Osteocyte (in vitro differentiated cells): ENCODE measurements at places on chromosomes 1 and 21. TPM values are rescaled to one million over a fixed set of nuclear protein-coding genes. Genes with fewer than 3 reads are reported as not detected.

Gene LRRC3
- total RNA-seq, result 4.0 and 4.2 TPM in 2 replicates

Gene LMOD1
- total RNA-seq, result 15.1 and 15.9 TPM in 2 replicates

Gene LMX1A
- total RNA-seq, result not detected in 2 replicates

DNA sequence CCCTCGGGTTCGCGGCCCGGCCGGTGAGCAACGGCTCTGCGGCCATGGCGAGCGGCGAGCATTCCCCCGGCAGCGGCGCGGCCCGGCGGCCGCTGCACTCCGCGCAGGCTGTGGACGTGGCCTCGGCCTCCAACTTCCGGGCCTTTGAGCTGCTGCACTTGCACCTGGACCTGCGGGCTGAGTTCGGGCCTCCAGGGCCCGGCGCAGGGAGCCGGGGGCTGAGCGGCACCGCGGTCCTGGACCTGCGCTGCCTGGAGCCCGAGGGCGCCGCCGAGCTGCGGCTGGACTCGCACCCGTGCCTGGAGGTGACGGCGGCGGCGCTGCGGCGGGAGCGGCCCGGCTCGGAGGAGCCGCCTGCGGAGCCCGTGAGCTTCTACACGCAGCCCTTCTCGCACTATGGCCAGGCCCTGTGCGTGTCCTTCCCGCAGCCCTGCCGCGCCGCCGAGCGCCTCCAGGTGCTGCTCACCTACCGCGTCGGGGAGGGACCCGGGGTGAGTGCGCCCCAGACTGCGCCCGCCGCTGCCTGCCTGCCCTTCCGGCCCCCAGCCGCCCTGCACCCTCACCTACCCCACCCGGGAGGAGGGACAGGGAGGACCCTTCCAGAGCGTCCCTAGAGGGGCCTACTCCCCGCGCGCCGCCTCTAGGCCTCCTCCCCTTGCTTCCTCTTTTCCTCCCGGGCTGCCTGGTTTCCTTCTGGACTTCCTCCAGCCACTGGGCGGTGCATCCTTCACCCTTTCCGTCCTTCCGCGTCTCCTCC, at the start of gene RNPEP:
RNPEP (plus strand) TSS at position 26 of the 757 bp plus-strand sequence; CDS start at position 45, 19 bp downstream.
- no peaks in the 10 kb centered on the region for H3K27me3 ChIP-seq
- no peaks in the 10 kb centered on the region for H3K36me3 ChIP-seq
- peak within 1 kb of the TSS; percentile 96 for H3K4me3 ChIP-seq
- H3K27ac ChIP-seq, result peak within 1 kb of the TSS; percentile 89

DNA sequence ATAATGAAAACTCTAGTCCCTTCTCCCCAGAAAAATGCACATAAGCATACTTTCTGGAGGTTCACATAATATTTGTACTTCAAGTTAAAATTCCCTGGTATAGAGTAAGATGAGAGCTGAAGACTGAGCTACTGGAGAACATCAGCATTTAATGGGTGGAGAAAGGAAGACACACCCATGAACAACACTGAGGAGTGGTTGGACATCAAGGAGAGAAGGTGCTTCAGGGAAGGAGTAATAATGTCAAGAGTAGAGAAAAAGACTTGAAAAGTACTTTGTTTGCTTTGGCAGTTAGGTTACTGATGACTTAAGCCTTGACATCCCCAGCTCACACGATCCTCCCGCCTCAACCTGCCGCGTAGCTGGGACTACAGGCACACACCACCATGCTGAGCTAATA, 21.9 kb downstream of the PEA15 start:
- H3K36me3 ChIP-seq, result peaks cover 53% of the 10 kb centered on the region
- no peaks in the 10 kb centered on the region for H3K4me1 ChIP-seq

GRCh38 chr1:229028987-229029878, 241.7 kb upstream of the RAB4A start:
- no peaks in the 10 kb centered on the region for H3K36me3 ChIP-seq
- no peak overlapping the region for H3K4me3 ChIP-seq
- H3K27me3 ChIP-seq, result peaks cover 23% of the 10 kb centered on the region
